ENCODE measurements at places on chromosomes 6 and 20.

GRCh38 chr6:11072101-11072500 lies 21.5 kb upstream of the SMIM13 start:
- DNase-seq = no peak

GRCh38 chr6:166658792-166659150 lies 31.7 kb upstream of the RPS6KA2 start:
- DNase-seq = no peak

DNA sequence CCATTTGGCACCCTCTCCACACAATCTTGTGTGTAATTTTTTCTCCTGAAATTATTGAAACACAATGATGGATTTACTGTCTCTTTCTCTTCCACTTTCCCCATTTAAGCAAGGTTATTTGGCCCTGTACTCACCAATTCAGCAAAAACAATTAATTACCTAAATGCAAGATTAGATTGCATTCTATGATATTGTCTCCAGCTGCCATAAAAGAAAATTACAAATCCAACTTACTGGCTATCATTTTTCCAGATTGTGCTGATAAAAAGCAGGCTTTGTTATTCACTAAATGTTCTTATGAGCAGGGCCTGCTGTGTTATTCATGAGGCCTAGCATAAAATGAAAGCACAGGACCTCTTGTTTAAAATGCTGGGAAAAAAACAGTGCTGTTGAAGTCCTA lies 95.8 kb upstream of the IRAK1BP1 start:
- no peak for DNase-seq

DNA sequence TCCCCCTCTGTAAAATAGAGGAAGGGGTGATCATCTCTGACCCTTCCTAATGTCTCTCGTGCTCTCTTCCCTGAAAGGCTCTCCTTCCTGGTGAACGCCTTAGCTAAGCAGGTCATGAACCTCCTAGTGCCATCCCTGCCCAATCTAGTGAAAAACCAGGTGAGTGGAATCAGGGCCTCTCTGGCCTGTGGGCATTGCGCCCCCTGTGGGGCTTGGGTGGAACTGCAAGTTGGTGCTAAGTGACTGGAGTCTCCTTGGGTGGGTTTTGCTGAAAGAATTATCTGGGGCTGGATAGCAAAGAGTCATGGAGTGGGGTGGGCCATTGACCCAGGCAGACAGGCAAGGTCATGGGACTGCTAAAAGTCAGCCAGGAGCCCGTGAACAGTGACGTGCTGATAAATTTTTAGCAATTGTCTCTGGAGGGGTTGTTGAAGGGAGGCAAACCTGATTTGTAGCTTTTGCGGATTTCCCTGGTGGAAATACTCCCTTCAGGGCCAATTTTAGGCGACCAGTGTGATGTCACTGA lies 8.9 kb downstream of the BPIFB1 start:
- no peak for DNase-seq

DNA sequence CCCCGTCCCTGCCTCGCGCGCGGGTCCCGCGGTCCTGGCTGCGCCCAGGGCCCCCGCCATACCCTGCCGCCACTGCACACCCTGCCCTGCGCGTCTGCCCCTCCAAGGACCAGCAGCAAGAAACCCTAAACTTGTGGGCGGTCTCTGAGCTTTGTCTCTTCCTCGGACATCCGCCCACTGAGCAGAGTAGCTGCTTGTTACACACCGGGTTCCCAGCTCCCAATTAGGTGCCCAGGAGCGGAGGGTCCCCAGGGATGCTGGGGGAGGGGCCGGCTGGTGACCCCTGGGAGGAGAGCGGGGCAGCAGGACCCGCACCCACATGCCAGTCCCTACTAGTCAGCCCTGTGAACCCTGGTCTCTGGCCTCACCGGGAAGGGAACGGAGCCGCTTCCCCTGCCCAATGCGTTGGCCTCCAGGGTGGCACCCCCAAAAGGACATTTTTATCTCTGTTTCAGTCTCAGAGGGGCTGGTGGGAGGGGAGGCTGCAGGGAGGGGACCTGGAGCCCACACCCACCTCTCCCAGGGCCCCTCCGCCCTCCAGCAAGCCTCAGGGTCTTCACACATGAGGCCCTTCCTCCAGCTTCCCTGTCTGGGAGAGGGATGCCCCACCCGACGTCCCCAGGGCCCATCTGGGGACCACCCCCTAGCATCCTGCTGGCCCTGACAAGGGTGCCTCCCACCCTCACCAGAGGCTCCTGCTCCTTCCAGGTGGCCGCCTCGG lies 10.5 kb downstream of the STMN3 start:
- DNase-seq = no peak

DNA sequence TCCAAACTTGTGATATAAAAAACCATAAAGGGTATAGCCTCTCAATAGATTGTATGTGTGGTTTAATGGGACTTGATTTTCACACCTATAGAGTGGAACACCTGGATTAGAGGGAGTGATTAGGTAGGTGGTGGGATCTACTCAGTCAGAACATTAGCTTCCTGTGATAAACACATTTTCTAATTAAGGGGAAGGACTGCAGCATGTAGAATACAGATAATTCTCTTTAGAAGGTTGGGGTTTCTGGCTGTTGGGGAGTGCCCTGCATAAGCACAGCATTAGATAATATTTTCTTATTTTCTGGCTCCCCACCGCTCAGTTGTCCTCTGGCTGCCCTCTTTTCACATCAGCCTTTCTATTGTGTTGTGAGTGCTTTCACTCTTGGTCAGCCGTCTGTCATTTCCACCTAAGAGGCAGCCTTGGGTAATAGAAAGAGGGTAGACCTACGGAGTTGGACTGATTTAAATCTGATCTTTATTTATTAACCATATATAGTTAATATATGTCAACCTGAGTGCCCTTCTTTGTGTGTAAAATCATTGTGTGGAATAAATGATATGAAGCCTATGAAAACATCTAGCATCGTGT lies 8.0 kb downstream of the CSE1L start:
- DNase-seq = no peak

DNA sequence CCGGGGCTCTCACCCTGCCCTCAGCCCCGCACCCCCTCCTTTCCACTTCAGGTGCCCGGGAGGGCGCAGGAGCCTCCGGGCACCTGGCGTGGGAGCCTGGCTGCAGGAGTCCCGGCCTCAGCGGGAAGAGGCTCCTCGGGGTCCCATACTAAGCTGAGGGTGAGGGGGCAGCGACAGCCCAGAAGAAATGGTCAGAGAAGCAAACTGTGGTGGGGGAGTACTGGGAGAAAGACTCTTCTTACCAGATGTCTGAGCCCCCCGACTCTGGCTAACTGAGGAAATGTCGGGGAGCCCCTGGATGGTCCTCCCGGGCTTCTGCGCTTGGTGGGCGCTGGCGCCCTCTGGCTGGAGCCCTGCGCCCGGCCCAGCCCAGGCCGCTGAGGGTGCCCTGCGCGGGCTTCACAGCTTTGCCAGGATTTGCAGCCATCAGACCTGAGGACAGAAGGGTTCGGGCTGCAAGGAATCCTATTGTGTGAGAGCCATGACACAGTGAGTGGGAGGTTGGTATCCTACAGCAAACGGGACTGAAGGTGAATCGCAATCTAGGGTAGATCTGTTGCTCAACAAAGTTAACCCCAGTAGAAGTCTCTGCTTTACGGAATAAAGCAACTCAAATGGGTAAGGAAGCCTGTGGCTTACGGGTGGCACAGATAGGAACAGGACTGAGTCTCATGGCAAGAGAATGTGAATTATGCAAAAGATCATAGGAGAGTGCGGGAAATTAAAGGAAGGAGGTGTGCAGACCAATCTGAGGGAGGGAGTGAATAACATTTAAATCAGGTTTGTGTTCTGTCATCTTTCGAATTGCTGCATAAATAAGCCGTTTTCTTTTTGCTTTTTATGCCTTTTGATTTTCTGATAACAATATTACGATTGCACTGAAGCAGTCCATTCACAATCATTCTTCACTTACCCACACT lies 639 bp upstream of the RCAN2 start:
- no peak for DNase-seq

DNA sequence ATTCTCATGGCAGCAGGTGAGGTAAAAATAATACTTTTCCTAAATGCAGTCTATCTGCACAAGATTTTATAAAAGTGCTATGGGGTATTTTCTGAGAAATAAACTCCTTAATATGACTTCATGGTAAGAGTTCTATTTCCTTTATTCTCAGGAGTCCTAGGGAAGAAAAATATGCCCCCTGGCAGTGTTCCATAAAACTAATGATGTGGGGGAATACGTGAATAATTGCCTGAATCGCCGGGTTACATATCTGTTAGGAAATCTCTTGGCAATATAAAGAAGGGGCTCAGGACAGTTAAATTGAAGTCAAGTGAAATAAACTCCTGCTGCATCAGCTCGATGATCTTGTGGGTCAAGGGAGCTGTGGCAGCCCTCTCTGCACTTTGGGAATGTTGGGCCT lies 229.7 kb downstream of the MAFB start:
- no peak for DNase-seq

DNA sequence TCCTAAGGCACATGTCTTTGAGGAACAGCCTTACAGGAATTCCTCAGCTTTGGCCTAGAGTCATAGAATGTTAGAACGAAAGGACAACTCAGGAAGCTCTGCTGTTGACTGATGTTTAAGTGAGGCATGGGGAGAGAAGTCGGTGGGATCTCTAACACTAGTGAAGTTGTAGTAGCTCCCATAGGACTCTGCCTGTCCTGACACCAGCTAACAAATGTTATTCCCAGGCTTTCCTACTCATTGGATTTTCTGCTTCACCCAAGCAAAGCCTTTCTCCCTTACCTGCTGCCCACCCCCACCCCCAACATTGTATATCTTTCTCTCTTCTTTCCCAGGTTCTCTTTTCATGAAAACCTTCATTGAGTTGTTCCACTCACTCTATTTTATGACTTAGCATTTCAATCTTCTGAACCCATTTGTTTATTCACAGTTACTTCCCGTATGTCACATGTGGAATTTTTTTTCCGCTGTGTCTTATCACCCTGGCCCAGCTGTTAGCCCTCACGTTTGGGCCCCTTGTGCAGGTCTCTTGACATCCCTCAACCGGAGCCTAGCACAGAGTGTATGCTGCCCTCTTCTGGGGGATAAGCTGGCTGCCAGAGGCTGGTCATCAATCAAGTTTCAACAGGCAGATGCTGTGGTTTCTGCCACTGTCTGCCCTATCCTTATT lies 39.2 kb upstream of the RNF8 start:
- DNase-seq = no peak

- DNase-seq = no peak
Observed at GRCh38 chr6:145143379-145143778, 591.9 kb downstream of the EPM2A start.

DNA sequence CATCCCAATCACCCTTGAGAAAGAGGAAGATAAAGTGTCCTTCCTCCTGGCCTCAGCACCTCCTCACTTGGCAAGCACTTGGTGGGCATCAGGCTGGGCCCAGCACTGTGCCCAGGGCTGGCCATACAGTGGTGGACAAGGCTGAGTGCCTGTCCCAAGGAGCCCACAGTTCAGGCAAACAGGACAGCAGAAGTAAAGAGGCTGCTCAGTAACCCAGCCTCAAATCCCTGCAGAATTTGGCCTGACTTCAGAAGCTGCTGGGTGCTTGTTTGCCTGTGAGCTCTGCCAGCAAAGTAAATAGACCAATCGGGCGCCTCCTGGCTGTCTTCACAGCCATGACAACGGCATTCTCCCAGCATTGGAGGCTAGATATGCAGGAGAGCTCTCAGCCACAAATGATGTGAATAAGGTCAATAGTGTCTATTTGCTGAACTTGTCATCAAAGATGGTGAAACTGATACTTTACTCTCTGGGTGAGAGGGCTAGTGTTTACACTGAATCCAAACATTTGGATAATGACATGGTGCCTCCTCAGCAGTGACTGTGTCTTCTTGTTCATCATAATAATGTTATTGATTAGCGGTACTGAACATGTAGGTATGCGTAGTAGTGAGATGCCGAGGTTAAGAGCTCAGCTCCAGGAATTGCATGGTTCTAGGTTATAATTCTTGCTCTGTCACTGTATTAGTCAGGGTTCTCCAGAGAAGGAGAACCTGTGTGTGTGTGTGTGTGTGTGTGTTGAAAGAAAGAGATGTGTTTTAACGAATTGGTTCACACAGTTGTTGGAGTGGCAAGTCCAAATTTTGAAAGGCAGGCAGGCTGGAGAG lies 36.9 kb upstream of the FANCE start:
- DNase-seq = peak; percentile 20

- DNase-seq = peak; percentile 92
Observed at GRCh38 chr20:59010995-59011873, 4.2 kb upstream of the CTSZ start.

DNA sequence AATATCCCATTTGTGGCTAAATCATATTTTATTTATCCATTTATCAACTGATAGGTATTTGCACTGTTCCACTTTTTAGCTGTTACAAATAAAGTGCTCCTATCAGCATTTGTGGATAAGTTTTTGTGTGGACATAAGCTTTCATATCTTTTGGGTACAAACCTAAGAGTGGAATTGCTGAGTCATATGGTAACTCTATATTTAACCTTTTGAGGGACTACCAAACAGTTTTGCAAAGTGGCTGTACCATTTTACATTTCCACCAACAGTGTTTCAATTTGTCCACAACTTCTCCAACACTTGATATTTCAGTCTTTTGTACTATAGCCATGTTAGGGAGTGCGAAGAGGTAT lies 23.6 kb upstream of the ECHDC1 start:
- no peak for DNase-seq

DNA sequence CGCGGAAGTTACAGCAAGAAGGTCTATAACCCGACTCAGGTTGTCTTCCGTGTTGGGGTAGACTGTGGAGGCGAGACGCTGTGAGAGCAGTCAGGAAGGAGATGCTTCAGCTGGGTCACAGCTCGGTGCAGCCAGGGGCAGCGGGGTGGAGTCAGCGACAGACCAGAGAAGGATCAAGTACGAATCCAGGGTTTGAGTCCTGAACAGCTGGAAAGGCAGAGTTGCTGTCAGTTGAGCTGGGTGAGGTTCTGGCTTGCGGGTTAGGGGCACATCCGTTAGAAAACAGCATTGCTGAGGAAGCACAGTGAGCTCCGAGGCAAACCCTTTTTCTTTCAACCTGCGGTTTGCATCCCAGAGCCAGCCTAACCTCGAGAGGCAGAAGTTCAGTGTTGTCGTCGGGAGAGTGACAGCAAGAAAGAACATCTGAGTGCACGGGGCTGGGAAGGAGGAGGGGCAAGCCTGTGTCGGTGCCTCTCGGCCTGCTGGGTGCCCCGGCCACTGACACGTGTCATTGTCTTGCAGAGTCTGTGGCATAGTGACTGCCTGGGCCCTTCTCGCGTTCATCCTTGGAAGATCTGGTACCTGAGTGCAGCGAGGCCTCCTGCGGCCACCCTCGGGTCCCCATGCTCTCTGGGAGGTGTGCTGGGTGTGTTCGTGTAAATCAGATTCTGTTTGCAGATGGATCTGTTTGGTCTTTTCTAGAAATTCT lies 20.0 kb downstream of the PNLDC1 start:
- DNase-seq = no peak

DNA sequence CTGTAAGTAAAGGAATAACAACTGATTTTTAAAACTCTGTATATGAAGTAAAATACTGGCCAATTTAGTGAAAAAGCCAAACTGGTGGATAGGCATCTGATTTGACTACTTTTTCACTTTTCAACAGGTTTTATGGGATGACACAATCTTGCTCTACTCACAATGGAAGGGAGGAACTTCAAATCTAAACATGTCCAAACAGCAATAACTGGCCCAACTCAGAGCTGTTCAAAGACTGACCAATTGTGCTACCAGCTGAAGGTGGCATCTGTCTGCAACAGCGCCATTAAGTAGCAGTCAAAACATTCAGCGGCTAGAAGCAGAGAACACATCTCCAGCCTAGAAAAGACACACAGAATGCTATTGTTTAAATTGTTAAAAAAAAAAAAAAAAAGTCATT lies 44.6 kb downstream of the SESN1 start:
- no peak for DNase-seq
